Activated T-cell treated with anti-CD3 and anti-CD28 coated beads for 4 hours (primary cell): ENCODE measurements at places on chromosomes 2 and 18.

DNA sequence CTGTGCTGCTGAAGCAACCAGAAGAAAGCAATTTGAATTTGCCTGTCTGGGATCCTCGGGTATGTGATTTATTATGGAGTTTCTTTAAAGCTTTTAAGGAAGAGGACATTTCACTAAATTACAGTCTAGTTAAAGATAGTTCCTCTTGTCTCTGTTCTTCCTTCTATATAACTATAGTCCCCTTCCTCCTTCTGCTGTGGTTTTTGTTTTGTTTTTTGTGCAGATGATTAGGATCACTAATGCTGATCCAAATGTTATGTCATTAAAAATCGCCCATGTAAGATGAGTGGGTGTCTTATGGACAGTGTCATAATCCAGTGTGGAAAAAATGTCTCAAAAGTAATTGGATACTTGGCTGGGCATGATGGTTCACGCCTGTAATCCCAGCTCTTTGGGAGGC, 24.7 kb downstream of the PAPOLG start:
- DNase-seq = no peak

- no peak for DNase-seq
Observed at GRCh38 chr2:24558781-24559472, 67.9 kb downstream of the NCOA1 start.

- DNase-seq = no peak
Observed at GRCh38 chr2:180656455-180656847, 324.0 kb upstream of the UBE2E3 start.

GRCh38 chr2:60504049-60504448, 49.4 kb downstream of the BCL11A start:
- DNase-seq = no peak

GRCh38 chr2:12211326-12212175, 465.1 kb downstream of the LPIN1 start:
- DNase-seq = no peak

DNA sequence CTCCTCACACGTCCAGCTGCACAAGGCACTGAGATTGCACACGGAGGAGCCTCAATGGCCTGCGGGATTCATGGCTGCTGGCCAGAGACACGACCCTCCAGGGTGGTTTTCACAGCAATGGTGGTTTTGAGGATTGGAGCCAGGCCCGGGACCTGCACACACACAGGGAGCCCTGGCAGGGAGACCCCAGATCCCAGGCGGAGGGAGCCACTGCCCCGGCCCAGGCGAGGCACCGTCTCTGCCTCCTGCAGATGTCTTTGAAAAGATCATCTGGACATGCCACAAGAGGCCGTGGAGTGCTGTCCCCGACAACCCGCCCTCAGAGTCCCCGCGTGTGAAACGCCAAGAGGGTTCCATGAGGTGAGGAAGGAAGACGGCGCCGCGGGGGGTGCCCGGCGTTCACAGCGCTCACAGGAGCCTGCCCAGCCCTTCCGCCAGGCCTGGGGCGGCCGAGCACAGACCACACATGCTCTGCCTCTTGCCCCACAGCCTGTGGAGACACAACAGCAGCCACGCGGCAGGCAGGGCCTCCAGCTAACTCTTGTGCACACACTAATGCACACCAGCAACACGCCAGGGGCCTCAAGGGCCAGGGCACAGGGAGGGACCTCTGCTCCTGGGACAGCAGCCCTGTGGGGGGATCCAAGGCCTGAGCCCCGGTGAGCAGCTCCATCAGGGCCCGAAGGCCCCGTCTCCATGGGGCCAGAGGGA, 72.8 kb upstream of the CTDP1 start:
- DNase-seq = no peak

DNA sequence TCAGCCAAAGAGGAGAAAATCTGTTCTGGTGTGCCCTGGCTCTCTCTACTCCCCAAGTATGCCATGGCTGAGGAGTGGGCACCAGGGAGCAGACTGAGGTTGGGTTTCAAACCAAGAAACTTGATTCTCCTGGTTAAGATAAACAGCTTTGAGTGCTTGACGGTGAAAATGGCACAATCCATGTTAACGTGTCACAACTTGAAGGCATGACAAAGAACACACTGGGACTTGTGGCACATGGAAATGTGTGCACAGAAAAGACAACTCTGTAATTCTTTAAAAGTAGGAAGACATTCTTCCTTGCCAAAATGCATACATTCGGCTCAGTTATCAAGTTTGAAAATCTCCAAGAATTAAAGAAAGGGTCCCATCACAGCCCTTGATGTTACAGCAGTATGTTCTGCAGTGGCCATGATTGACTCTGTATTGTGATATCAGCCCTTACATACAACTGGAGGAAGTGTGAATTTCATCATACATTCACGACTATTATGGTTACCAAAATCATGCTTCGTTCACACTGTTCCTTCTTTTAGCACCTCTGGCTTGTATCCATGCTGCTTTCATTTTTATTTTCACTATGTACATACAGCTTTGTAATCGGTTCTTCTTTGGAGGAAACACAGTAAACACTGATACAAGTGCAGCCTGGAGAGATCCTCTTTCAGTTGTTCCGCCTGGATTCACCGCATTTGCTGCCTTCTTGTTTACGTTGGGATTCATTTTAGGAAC, 15.6 kb upstream of the ACTG2 start:
- no peak for DNase-seq

GRCh38 chr2:138058427-138058826, 94.2 kb downstream of the HNMT start:
- no peak for DNase-seq

DNA sequence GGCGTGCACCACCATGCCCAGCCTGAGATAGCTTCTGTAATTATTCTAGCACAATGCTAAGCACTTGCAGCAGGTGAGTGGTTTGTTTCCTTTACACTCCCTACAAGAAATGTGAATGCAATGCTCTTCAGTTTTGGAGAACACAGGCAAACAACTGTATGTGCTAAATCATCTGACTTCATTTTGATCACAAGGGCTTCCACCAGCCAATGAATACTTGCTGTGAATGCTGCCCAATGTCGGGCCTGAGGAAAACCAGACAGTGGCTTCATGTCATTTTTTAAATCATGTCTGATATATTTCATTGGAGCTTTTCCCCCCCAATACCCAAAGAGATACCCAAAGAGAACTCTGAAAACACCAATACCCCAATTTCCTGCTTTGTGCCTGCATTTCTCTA, 155.6 kb upstream of the XPO1 start:
- no peak for DNase-seq

DNA sequence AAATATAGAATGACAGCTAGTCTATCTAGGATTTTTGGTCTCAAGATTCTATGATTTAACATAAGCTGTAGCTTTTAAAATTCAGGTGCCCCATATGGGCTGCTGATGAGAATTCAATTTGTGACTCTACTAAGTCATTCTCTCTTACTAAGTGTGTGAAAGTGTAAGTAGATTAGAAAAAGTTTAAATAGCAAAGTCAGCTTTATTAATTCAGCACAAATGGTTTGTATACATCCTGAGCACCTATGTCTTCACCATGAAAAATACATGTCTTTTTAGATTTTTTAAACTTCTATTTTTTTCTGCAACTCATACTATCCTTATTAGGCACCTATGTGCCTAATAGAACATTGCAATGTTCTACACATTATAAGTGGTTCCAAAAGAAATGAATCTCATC, 157.1 kb downstream of the METTL4 start:
- no peak for DNase-seq

DNA sequence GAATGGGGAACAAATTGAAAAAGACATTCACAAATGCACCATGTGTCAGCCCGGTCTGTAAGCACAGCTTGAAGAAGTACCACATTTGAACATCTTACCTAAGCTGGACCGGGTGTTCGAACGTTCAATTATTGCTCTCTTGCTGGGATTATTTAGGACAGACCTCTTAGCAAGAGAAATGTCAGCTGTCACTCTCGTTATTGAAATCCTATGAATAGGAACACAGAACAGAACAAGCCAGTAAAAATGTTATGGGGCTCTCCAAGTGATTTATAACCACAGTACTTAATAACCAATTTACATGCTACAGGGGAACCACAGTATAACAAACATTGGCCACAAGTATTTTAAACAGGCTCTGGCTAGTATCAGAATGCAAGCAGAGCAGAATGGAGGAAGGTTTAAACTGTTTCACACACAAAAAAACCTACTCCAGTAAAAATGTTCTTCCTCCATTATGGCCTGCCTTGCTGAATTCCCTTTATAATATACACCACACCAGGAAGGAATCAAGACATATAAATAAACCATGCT, 32.5 kb upstream of the ARL5A start:
- no peak for DNase-seq

GRCh38 chr2:108786008-108786353, 590 bp upstream of the CCDC138 start:
- DNase-seq = no peak

DNA sequence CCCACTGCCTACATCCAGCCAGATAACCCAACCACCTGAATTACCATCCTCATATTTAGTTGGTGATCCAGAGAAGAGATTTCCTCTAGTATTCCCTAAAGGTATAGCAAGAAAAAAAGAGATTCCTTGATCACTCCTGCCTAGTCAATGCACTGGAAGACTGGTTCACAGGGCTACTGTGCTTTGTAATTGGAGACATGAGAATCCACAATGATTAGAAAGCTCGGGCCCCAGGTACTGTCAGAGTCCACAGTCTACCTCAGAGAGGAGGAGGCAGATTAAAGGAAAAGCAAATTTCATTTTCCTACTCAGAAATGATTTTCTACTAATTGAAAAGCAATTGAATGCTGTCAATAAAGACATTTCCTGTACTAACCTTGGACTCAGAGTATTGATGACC, 22.3 kb downstream of the SULT1C3 start:
- no peak for DNase-seq

- DNase-seq = no peak
Observed at GRCh38 chr2:57207191-57207590, 839.4 kb upstream of the VRK2 start.

DNA sequence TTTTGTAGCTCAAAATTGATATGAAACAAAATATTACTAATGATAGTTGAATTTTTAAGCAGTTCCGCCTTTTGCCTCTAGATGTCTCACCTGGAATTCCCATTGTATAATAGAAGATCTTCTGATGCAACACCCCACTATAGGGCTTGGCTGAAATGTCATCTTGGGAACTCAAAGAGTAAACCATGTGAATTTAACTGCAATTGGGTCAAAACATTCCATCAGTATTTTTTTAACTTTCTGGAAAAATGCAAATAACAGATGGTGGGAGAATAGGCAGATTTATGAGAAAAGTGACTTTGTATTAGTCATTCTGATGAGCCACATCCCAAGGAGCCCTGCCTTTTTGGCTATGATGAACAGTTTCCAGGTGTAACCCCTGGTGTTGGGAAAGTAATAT, 489.9 kb downstream of the NYAP2 start:
- no peak for DNase-seq
